T-helper 22 cell (primary cell): ENCODE measurements at places on chromosomes 7 and 10.

DNA sequence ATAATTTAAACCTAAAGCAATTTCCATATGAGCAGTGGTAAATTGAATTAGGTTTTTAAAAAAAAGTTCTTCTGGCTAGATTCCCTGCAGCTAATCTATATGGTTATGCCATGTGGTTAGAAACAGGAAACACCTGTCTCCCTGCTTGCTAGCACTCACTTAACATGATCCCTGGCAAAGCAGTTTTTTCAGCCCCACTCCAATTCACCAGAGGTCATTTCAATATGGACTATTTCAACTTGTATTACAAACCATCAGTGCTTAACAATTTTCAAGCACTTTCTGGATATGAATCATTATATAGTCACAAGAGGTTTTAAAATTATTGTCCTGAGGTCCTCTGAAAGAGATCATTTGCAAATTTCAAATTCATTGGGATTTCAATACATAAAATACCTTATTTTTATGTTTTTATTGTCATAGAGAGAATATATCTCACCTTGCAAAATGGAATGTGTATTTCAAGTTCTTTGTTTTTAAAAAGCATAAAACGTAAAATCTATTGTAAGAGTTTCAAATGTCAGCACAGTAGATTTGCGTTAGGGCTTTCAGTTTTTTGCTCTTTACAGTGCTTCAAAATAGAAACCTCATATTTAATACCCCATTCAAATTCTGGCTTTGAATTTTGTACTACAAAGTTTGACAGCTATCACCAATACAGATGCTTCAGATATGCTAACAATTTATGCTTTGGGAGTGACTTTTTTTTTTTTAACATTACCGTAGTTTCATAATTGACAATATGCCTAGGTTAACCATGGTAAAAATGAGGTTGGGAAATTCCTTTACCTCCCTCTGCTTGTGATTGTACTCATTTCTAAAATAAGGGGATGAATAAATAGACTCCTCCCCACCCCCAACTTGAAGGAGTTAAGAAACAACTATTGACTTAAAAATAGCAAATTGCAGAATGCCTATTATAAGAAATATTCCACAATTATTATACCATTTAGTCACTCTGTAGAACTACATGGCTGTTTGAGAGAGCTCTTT, 117.5 kb upstream of the HGF start:
- no peak for DNase-seq

DNA sequence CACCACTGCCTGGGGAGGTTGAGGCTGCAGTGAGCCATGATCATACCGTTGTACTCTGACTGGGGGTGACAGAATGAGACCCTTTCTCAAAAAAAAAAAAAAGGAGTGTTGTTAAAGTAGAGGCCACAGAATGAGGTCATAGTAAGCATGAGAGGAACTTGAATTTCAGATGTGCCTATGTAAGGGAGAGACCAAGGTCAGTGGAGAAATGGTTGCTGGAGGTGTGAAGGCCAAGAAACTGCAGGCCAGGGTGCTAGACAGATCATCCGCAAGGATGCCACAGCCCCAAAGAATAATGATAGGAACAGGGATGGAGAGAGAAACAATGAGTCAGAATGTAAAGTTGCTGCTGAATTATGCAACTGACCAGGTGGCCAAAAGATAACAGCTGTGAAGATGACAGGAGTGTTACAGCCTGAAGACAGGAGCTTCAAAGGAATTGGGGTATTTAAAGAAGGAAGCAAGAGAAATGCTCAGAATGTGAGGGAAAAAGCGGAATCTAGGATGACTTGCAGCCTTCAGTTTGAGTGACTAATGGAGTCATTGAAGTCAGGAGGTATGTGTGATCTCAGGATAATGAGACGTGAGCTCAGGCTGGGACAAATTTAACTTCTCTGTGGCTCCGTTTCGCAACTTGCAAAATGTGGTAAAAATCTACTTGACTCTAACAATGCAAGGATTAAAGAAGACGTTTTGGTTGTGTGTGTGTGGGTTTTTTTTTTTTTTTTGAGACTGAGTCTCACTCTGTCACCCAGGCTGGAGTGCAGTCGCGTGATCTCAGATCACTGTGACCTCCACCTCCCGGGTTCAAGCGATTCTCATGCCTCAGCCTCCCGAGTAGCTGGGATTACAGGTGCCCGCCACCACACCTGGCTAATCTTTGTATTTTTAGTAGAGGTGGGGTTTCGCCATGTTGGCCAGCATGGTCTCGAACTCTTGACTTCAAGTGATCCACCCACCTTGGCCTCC, 22.2 kb downstream of the TYW1B start:
- DNase-seq = no peak

DNA sequence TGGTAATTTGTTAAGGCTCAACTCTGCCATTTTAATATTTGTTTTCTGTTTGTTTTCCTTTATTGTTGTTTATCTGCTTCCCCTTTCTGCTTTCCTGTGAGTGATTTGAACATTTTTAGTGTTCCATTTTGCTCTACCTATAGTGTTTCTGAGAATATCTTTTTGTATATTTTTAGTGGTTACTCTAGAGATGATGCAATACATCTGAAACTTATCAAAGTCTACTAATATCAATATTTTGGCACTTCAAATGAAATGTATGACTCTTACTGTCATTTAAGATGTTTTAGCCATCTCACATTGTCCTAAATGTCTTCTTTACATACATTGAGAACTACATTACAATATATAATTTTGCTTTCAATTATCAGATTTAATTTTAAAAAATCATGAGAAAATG, 98.9 kb downstream of the PLXDC2 start:
- DNase-seq = no peak

DNA sequence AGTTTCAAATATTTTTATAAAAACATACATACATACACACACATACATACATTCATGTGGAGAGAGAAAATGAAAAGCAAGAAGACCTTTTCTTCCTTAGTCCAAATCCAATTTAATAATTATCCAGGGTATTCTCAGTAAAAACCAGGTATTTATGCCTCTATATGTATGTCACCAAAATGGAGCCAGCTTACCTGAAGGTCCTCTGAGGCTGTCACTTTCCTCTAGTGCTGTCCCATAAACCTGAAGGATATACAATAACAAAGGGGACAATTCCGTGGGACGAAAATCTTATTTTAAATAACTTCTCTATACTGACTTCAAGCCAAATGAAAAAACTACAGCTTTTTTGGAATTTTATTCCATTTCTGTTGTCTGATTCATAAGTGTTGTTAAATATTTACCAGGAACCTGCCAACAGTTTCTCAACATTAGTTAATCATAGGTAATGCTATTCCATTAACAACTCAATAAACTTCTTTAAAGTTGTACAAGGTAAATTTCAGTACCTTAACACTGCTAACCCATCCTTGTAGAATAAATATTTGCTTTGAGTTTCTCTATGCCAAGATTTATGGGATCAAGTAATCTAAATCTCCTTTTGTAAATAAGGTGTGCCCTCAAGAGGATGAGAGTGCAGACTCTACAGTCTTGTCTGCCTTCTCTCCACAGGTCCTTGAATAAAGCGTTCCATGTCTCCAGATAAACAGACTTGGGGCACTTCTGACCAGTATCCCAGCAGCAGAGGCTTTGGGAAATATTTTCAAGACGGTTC, 260.3 kb downstream of the AHR start:
- DNase-seq = no peak

DNA sequence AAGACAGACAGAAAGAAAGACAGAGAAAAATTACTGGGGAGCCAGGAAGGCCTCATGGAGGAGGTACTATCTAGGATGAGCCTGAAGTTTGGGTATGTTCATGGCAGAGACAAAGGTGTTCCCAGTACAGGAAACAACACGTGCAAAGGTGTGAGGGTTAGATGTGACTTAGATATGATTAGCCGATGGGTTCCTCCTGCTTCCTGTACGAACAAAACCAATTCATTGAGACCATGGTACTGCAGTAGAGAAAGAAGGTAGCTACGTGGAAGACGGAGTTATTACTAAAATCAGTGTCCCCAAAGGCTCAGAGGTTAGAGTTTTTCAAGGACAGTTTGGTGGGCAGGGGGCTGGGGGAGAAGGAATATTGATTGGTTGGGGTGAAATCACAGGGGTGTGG, 55.2 kb upstream of the CHST3 start:
- no peak for DNase-seq

DNA sequence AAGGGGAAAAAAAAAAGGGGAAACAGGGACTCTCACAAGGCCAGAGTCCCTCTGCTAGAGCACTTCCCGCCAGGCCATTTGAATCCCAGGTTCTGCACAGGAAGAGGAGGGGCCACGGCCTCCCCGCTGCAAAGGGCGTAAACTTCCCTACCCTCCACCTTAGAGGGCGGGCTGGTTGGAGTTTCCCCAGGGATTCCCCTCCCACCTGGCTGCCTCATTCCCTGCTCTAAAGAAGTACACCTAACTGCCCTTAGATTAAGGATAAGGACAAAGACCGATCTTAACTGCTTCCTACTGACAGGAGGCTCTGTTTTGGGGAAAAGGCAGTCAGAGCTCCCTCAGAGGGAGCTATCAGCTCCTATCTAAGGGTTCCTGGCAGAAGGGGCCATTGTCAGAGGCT, 102.0 kb upstream of the ARMC3 start:
- DNase-seq = no peak

- no peak for DNase-seq
Measured at GRCh38 chr7:137283153-137283552, 60.4 kb downstream of the PTN start.

DNA sequence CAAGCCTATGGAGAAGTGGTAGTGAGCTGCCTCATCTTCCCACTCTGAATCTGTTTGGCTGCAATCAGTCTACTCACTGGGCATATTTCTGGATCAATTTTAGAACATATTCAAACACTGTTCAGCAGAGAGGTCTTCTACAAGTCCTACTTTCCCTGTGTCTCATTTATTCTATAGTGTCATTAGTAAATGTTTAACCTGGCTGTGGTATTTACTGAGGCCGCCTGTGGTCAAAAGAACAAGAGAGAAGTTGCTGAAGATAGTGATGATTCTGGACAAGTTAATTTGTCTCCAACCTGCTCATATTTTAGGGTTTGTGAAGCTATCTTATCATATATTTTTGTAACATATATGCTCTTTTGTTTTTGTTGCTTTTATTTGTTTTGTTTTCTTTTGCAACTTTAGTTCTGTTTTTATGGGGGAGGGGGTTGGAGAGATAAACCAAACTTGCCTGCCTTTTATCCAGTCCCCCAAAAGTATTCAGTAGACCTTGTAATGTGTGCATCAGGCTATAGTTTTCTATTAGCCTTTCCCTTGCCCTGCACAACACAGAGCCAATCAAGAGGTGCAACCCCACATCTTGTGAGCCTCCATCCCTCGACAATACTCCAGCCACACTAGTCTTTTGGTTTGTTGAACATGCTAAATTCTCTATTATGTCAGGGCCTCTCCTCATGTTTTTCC, 362.8 kb upstream of the MBL2 start:
- no peak for DNase-seq

- no peak for DNase-seq
Measured at GRCh38 chr10:68559841-68560185, 324 bp upstream of the TET1 start.

DNA sequence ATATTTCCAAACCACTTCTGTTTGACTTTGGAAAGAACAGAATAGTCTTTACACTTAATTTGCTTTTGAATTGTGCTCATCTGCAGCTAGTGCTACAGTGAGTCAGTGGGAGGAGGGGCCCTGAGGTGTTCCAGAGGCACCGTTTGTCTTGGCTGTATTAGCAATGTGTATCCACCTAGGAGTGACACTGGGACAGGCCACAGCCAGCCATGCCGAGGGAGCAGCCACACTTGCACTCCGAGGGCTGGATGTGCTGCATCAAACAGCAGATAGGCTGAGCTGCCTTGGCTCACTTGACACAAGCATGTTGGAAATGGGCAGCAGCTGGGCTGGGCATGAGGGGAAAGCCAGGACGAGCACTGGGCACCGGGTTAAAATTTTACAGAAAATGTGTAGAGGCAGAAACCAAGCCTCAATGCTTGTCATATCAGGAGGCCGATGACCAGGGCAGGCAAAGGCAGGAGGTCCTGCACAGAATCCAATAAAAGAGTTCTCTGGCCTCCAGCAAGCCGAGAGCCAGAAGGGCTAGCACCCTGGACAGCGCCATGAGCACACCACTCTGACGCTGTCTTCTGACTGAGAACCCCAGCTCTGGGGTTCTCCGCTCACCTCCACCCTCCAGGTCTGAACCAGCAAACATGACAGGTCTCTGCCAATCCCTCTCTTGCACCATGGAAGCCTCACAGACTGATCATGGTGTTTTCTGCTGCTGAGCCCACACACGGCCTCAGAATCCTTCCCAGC, 163.3 kb downstream of the GRID1 start:
- DNase-seq = no peak

DNA sequence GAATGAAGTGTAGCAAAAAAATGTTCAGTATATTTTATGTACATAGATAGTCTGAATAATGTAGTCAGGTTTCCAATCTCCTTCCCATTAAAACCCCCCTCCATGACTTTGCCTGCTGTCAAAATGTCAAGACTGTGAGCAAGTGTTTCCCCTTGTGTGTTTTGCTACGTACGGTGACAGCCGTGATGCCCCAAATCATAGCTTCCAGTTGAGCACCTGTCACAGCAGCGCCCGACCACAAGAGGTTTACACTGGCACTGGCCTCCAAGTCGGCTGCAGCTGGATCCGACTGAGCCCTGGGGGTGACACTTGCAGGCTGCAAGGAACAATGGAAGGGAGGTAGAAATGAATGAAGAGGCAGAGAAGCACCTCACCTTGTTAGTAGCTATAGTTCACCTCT, 62.3 kb downstream of the LAMB4 start:
- no peak for DNase-seq

DNA sequence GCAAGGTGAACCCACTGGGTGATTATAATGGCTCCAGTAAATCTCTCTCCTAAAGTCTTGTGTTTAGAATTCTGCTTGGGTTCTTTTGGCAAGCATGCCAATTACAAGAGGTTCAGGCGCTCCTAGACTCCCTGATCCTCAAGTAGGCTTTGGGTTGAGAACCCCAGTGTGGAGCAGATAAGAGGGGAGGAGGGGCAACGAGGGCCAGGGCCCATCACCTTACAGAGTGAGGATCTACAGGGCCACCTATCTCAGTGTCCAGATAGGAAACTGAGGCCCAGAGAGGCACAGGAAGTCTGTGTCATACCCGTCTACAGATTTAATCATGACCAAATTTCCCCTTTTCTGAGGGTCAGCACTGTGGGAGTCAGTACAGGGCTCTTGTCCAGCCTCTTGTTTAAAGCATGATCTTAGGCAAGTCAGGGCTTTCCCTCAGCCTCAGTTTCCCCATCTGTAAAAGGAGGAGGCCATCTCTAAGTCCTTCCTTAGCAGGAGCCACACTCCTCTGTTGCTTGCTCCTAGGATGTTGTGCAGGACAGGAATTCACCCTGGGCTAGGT, 4.4 kb downstream of the TACR2 start:
- DNase-seq = no peak
